A549 treated with DMSO at 1 μM for 4 hours (cell line): ENCODE measurements at places on chromosomes 16 and 17. TPM values are rescaled to one million over a fixed set of nuclear protein-coding genes. Genes with fewer than 3 reads are reported as not detected.

PDE6G gene
- total RNA-seq, result 1.8 to 2.6 TPM (median 2.5 TPM) in 5 replicates

GRB7 gene
- total RNA-seq, result 4.2 to 7.1 TPM (median 6.5 TPM) in 5 replicates

TBC1D3I gene
- total RNA-seq, result 0.19 to 0.46 TPM (median 0.29 TPM) in 5 replicates

CACNG3 gene
- not detected in 5 replicates for total RNA-seq

NHLRC4 gene
- total RNA-seq, result 0.15 to 0.30 TPM (median 0.21 TPM) in 5 replicates

CACNA1G gene
- 3.9 to 5.1 TPM (median 4.4 TPM) in 5 replicates for total RNA-seq

GAST gene
- total RNA-seq, result 0.23 to 0.57 TPM (median 0.26 TPM) in 3 of 5 replicates, not detected in the others

GNG13 gene
- total RNA-seq, result not detected in 5 replicates

CFAP52 gene
- 0.06 TPM in 1 of 5 replicates, not detected in the others for total RNA-seq

CNGB1 gene
- 0.08 to 0.39 TPM (median 0.09 TPM) in 5 replicates for total RNA-seq

FBXO39 gene
- not detected in 5 replicates for total RNA-seq

CDRT15 gene
- total RNA-seq, result not detected in 5 replicates

ATP1B2 gene
- total RNA-seq, result 0.13 to 0.27 TPM (median 0.24 TPM) in 5 replicates

IL4R gene
- total RNA-seq, result 42.8 to 49.0 TPM (median 43.1 TPM) in 5 replicates

ZNF276 gene
- total RNA-seq, result 15.0 to 18.8 TPM (median 17.4 TPM) in 5 replicates

TEX14 gene
- 0.08 to 0.14 TPM (median 0.10 TPM) in 4 of 5 replicates, not detected in the other for total RNA-seq

TBX4 gene
- 0.10 to 0.23 TPM (median 0.13 TPM) in 5 replicates for total RNA-seq

SCARF1 gene
- 0.16 to 0.43 TPM (median 0.24 TPM) in 5 replicates for total RNA-seq

ORAI3 gene
- 12.5 to 15.3 TPM (median 13.2 TPM) in 5 replicates for total RNA-seq

CACNG4 gene
- 9.2 to 13.1 TPM (median 10.5 TPM) in 5 replicates for total RNA-seq

TEDC2 gene
- total RNA-seq, result 16.3 to 25.4 TPM (median 22.3 TPM) in 5 replicates

ZG16B gene
- 0.46 to 1.3 TPM (median 0.69 TPM) in 5 replicates for total RNA-seq

GPR139 gene
- total RNA-seq, result not detected in 5 replicates

SULT1A2 gene
- 0.09 to 0.22 TPM (median 0.15 TPM) in 3 of 5 replicates, not detected in the others for total RNA-seq

LRRC45 gene
- 7.7 to 18.4 TPM (median 14.2 TPM) in 5 replicates for total RNA-seq

C16orf46 gene
- total RNA-seq, result 0.57 to 1.6 TPM (median 0.92 TPM) in 5 replicates

SLFN12L gene
- 0.02 to 0.06 TPM in 2 of 5 replicates, not detected in the others for total RNA-seq

AMDHD2 gene
- total RNA-seq, result 14.6 to 31.9 TPM (median 22.0 TPM) in 5 replicates

CACNG5 gene
- total RNA-seq, result 0.06 to 0.21 TPM in 2 of 5 replicates, not detected in the others

PRKCB gene
- 0.17 to 0.50 TPM (median 0.24 TPM) in 5 replicates for total RNA-seq

HYDIN gene
- total RNA-seq, result 0.30 to 0.52 TPM (median 0.39 TPM) in 5 replicates

TP53TG3 gene
- total RNA-seq, result 0.17 to 1.1 TPM (median 0.42 TPM) in 4 of 5 replicates, not detected in the other

NHERF2 gene
- 38.6 to 58.8 TPM (median 54.7 TPM) in 5 replicates for total RNA-seq

TBC1D3H gene
- not detected in 5 replicates for total RNA-seq

NUBP1 gene
- total RNA-seq, result 42.7 to 53.8 TPM (median 44.4 TPM) in 5 replicates

ACAP1 gene
- total RNA-seq, result 3.9 to 7.6 TPM (median 4.2 TPM) in 5 replicates

CDC42EP4 gene
- total RNA-seq, result 61.1 to 81.4 TPM (median 76.1 TPM) in 5 replicates
